Lung (tissue), 17 donors: ENCODE measurements at places on chromosomes 13 and 19.

DNA sequence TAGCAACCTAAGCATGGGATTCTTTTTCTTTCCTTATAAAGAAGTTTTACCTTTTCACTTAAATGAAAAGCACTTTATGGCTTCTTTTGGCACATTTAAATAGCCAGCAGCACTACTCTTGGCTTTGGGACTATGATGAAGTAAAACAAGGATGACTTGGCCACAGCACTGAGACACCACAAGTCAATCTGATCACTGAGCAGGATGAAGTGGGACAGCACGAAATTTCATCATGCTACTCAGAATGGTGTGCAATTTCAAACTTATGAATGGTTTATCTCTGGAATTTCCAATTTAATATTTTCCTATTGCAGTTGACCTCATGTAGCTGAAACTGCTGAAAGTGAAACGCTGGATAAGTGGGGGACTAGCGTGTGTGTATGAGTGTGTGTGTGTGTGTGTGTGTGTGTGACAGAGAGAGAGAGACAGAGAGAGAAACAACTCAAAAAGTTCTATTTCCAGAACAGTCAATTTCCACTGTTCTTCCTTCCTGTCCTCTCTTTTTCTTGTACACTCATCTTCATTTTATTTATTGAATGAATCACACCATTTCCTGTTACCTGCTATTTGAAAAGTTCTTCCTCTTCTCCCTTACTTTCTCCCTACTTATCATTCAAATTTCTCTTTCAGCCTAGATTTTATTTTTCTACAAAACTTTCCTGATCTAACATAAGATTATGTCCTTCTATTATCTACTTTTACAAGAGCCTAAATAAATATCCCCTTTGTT, 414.2 kb upstream of the MIR17HG start:
- H3K4me1 ChIP-seq = no peaks in the 10 kb centered on the region
- H3K4me3 ChIP-seq = no peak overlapping the region
- peak; percentile 8 for DNase-seq
- H3K36me3 ChIP-seq = no peaks in the 10 kb centered on the region

DNA sequence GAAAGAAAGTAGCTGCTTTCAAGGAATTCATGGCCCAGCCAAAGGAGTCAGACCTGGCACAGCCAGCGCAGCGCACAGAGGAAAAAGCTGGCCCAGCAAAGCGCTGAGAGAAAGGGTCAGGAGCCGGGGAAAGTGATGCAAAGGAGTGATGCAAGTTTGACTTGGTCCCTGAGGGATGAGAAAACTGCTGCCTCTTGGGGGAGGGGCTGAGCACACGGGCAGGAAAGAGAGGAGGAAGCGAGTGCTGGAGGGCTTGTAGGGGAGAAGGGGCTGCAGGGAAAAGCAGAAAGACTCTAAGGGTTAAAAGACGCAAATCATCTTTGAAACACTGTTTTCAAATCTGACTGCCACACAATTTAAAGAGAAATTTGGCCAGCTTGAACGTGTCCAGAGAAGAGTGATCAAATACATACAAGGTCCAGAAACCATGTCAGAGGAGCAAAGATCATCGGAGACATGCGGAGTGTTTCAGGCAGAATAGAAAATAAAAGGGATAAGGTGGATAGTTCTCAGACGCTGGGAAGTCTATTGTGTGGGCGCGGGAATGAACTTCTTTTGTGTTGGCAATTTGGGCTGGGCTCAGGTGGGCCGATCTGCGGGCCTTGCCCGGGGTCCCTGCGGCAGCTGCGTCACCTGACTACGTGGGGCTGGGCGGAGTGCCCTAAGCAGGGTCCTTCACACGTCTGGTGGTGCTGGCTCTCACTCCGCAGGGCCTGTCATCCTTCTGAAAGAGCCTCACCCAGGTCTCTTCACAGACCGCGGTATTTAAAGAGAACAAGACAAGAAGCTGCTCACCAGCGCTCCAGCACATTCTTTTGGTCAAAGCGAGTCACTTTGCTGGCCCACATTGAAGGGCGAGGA, 18.1 kb downstream of the N4BP2L1 start:
- H3K27ac ChIP-seq = no peak overlapping the region
- no peaks in the 10 kb centered on the region for H3K36me3 ChIP-seq
- H3K27me3 ChIP-seq = no peaks in the 10 kb centered on the region
- H3K4me3 ChIP-seq = no peak overlapping the region
- peak; percentile 67 for DNase-seq
- H3K4me1 ChIP-seq = no peaks in the 10 kb centered on the region

DNA sequence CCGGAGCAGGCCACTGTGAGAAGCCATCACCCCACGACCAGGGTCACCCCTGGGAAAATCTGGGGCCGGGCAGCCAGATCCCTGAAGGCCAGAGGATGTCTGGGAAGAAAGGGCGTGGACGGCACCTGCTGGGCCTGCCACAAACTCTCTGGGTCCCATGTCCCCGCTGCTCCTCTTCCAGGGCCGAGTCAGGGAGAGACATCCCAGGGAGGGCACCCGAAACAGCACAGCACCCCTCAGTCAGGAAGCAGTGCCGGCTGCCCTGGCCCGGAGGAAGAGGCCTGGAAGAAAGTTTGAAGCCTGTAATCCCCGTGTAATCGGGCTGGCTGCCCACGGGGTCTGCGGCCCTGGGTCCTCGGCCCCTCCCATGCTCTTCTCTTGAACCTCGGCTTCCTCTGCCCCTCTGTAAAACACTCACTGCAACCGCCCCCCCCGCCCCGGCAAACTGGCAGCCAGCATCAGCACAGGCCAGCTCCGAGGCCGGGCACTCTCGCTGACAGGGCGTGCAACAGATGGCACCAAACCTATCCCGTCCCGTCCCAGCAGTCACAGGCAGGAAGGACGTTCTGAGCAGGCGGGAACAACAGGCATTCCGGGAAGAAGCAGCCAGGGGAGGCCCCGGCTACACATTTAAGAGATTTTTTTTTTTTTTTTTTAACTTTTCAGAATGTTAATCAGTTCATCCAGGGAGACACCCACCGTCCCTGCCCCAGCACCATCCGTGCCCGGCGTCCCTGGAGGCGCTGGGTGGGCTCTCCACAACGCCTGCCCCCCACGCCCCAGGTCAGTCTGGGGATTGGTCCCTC, 1.5 kb downstream of the SBNO2 start:
- no peaks in the 10 kb centered on the region for H3K36me3 ChIP-seq
- H3K4me1 ChIP-seq = peaks cover 36% of the 10 kb centered on the region
- peak overlapping the region; percentile 79 for H3K4me3 ChIP-seq

DNA sequence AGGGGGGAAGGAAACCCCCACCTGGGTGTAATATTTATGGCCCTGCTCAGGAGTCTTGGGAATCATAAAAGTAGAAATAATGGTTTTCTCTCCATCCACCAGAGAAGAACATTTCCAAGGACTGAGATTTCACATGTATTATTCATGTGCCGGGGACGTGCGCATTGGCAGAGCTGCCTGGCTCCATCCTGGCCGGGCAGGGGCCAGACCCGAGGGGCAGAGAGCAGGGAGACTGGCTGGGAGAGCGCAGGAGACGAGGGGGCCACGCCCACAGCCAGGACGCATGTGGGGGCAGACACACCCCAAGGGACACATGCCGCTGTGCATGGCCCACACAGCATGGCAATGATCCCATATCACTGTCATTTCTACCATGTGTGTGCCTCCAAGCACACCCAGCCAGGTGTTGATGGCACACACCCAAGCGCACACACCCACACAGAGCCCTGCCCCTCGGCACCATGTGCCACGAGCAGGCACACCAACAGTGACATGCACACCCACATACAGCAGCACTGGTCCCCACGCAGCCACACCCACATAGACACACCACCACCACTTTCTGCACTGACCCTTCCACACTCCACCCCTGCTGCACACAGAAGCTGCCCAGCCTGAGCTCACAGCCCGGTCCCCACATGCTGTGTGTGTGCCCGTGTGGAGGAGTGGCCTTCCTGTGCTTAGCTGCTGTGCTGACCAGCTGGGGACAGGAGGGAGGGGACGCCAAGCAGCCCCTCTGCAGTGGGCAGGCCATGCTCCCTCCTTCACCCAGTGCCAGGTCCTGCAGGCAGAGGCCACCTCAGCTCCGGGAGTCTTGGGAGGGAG, 39.3 kb downstream of the CEBPG start:
- H3K4me1 ChIP-seq = no peaks in the 10 kb centered on the region
- no peak for DNase-seq
- no peaks in the 10 kb centered on the region for H3K27me3 ChIP-seq
- H3K4me3 ChIP-seq = no peak overlapping the region

DNA sequence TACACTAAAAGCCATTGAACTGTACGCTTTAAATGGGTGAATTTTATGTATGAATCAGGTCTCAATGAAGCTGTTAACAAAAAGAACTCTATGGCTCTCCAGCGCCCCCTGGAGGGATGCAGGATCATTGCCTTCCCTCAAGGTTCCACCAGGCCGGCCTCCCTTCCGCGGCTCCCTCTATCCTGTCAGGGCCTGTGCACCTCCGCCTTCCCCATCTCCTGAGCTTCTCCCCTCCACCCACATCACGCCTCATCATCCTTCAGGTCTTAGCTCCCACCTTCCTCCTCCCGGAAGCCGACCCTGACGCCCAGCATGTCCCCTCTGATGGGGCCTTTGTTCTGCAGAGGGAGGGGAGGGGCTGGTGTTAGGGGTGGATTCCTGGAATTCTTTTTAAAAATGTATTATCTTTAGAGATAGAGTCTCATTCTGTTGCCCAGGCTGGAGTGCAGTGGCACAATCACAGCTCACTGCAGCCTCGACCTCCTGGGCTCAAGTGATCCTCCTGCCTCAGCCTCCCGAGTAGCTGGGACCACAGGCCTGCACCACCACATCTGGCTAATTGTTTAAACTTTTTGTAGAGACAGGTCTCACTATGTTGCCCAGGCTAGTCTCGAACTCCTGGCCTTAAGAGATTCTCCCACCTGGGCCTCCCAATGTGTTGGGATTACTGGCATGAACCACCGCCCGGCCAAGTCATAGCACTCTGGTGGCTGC, 27.7 kb downstream of the MEIS3 start:
- H3K27me3 ChIP-seq = no peaks in the 10 kb centered on the region
- no peak overlapping the region for H3K4me3 ChIP-seq
- H3K4me1 ChIP-seq = no peaks in the 10 kb centered on the region
- H3K27ac ChIP-seq = no peak overlapping the region
- H3K36me3 ChIP-seq = no peaks in the 10 kb centered on the region
